ENCODE measurements at places on chromosomes 13 and 19. TPM values are rescaled to one million over a fixed set of nuclear protein-coding genes. Genes with fewer than 3 reads are reported as not detected.
A peak's percentile ranks its signal among the peaks of the same experiment; 100 is the strongest.

- DNase-seq = no peak
Observed at GRCh38 chr13:61286148-61286745, 129.4 kb downstream of the PCDH20 start.

- DNase-seq = no peak
Observed at GRCh38 chr13:71285700-71286099, 581.3 kb downstream of the DACH1 start.

- DNase-seq = no peak
Observed at GRCh38 chr13:55999709-56000108, 1141.0 kb upstream of the PRR20A start.

DNA sequence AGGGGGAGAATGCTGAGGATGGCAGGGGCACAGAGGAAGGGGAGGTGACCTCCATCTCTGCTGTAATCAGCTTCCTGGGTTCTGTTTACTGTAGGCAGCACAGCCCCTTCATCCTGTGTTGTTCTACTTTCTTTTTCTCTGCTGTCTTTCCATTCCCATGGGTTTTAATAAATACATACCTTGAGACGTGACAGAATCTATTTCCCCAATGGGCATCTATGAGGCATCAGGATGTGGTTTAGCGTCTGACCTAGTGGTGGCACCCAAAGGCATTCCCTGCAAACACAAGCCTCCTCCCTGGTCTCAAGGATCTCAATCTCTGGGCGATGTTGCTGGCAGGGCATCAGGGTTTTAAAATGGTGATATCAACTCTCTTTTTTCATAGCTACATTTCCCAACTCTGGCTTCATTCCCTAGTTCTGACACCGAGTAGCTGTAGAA is 60.8 kb downstream of the ALOX5AP start:
- no peak for DNase-seq

DNA sequence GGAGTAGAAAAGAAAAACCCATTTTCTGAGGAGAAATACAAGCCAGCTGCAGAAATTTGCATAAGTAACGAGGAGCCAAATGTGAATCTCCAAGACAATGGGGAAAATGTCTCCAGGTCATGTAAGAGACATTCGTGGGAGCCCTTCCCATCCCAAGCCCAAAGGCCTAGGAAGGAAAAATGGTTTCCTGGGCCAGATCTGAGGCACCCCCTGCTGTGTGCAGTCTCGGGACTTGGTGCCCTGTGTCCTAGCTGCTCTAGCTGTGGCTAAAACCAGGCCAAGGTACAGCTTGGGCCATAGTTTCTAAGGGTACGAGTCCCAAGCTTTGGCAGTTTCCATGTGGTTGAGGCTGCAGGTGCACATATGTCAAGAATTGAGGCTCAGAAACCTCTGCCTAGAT is 444.9 kb downstream of the PCDH20 start:
- DNase-seq = no peak

DNA sequence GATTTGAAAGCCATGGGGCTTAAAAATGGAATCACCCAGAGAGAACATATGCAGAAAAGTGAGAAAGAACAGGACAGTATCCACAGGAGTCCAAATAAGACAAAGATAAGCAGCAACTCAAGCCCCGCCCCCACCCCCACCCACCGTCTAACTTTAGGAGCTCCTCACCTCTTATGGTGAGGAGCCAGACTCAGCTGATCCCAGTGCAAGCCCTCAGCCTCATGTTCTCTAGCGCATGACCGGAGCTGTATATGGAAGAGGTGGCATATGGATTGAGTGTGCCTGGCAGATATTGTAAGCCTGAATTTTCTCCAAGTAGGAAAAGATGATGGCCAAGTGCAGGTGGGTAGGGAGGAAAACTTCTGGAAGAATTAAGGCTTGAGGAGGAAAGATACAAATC is 36.4 kb upstream of the DCT start:
- no peak for DNase-seq

DNA sequence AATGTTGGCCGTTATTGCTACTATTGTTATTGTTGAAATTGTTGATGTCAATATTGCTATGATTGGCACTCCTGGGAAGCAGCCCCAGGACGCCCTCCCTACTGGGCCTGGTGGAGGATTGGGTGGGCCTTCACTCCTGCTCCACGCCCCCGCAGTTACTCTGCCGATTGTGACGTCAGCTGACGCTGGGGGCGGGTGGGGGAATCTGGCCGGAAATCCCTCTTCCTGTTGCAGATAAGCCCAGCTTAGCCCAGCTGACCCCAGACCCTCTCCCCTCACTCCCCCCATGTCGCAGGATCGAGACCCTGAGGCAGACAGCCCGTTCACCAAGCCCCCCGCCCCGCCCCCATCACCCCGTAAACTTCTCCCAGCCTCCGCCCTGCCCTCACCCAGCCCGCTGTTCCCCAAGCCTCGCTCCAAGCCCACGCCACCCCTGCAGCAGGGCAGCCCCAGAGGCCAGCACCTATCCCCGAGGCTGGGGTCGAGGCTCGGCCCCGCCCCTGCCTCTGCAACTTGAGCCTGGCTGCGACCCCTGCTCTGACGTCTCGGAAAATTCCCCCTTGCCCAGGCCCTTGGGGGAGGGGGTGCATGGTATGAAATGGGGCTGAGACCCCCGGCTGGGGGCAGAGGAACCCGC is at the start of gene ETV2:
Gene ETV2 (plus strand): TSS at position 231 of the 637 bp plus-strand sequence. CDS start 716 bp downstream, outside the sequence.
- peak; percentile 23 for DNase-seq

DNA sequence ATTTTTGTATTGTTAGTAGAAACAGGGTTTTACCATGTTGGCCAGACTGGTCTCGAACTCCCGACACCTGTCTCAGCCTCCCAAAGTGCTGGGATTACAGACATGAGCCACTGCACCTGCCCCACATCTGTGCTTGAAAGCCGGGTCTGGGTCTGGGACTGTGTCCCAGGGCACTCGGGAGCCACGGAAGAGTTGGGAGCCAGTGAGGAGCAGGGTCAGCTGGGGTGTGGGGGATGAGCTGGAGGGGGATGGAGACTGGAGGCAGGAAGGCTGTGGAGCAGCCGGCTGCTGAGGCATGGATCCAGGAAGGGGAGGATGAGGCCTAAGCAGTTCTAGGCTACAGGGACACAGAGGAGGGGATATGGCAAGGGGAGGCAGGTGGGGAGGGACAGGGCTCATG is 10.7 kb upstream of the SPACA4 start:
- no peak for DNase-seq

DNA sequence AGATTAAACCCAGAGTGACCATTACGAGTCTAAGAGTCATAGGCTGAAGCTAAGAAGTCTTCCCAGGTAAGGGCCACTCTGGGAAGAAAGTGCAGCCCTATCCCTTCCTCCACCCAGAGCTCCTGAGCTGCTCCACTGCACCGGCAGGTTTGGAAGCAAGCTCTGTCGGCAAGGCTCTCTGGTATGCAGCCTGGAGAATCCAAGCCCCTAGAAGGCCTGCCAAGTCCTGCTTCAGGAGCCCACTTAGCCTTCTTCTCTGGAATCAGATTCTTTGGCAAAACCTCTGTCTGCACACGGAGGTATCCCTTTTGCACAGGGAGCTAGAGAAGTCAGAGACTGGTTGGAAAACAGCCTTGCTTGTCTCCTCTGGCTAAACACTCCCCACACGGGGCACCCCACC is 58.5 kb downstream of the CEBPG start:
- DNase-seq = no peak

GRCh38 chr13:25217023-25217885 is 45.2 kb upstream of the AMER2 start:
- no peak for DNase-seq

DNA sequence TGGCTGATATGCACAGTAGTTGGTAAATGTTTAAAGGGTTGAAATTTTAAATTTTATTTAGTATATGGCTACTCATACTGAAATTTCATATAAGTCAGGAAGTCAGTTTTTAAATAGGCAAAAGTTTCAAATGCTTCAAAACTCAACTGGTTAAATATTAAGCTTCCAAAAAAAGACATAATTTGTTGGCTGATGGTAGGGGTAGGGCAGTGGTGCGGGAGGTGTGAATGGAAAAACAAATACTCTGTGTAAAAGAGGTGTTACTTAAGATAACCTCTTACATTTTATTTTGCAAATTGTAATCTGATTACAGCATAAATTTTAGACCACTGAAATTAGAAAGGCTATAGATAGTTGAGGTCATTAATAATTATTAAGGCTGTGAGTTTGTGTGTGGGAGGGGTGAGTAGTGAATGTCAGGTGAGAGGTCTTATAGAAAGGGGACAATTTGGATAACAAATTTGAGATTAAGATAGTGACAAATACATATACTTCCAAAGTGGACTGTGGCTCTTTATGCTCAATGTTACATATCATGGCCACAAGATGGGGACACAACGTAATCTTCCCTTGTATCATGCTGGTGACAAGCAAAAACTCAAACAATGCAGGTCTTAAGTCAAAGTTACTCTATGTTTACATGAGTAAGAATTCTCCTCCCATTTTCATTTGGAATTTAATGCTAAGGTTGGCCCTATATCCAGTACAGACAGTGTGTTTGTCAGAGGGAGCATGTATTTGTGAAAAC is 36.6 kb upstream of the OXGR1 start:
- DNase-seq = no peak

- DNase-seq = no peak
Observed at GRCh38 chr13:107860284-107860683, 355.1 kb downstream of the LIG4 start.

GRCh38 chr13:75512253-75512652 is 25.4 kb downstream of the COMMD6 start:
- no peak for DNase-seq

GRCh38 chr19:54100561-54100960 is at the start of gene OSCAR:
Gene OSCAR (minus strand): TSS chr19:54100803. CDS start chr19:54100792, 11 bp downstream.
- no peak for DNase-seq

GRCh38 chr13:45016792-45017425 is 27.6 kb downstream of the GPALPP1 start:
- DNase-seq = no peak

GIPR gene
- total RNA-seq = 2.4 TPM

VSTM2B gene
- total RNA-seq = not detected

ZNF491 gene
- 1.1 TPM for total RNA-seq

SYT3 gene
- total RNA-seq = not detected

TUBB4A gene
- total RNA-seq = 0.53 TPM

PCCA gene
- 4.7 TPM for total RNA-seq

Data from CD4-positive, alpha-beta T cell (primary cell).